ENCODE measurements at places on chromosomes 3 and 15. TPM values are rescaled to one million over a fixed set of nuclear protein-coding genes. Genes with fewer than 3 reads are reported as not detected.

- DNase-seq = no peak
These were observed 24.9 kb downstream of the GRK7 start for GRCh38 chr3:141788149-141788548.

- DNase-seq = no peak
These were observed 426.1 kb downstream of the IL5RA start for GRCh38 chr3:2684046-2684445.

GRCh38 chr3:69762768-69763229 lies 23.5 kb downstream of the MITF start:
- no peak for DNase-seq

Gene CHRM5
- total RNA-seq = not detected

DNA sequence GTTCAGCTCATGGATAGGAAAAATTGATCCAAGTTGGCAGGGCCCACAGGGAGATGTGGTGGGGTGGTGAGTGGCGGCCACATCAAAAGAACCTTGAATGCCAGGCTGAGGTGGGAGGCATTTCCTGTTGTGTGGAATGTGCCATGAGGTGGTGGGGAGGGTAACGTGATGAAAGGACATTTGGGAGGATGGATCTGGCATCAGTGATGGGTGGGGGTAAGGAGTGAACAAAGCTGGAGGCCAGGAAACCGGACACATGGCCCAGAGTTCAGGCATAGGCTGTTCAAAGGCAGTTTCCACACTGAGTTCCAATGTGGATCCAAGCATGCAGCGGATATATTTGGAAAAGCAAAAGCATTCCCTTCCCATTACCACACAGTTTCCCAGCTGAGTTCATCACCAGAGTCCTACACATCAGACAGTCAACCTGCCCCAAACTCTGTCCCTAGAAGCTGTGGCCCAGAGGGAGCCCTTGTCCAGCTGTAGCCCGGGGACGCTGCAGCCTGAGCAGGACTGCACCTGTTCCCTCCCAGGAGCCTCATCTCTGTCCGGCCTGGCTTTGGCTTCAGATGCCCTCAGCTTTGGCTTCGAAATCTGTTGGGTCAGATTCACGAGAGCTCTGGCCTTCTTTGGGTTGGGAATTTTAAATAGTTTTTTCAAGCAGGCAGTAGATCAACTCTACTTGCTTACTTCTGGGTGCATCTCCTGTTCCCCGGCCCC lies 37.8 kb upstream of the GOLGA6B start:
- DNase-seq = no peak

Gene CTXN2
- total RNA-seq = not detected

GRCh38 chr3:157066335-157067098 lies 93.4 kb downstream of the CCNL1 start:
- DNase-seq = peak; percentile 57

DNA sequence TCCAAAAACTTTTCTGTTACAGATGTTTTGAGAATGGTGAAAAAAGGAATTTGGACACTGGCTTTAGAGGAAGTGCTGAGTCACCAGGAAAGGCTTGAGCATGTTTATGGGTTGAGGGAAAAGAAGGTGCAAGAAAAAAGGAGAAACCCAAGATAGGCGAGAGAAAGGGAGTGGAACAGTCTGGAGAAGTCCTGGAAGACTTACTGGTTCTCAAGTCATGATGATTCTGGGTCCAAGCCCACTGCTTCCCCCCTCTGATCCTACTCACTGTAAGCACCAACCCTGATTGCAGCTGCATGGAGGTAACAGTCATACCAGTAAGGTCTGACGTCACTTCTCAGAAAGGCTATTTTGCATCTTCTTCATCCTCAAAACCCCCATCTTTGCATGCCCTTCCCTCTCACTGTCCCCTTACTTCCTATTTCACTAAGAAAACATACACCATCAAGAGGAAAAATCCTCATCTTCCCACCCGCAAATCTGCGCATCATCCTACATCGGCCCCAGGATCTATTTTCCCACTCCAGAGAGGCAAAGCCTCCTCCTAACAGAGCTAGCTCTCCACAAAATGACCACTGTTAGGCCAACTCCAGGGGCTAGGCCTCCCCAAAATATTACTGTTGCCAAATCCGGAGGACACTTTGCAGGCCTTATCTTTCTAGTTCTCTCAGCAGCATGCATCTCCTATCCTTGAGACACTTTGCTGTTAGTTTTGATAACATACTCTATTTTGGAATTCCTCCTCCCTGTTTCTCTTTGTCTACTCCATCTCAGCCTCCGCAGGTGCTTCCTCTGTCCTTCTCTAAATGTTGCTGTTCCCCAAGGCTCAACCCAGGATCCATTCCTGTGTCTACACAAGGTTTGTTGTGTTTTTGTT lies 3.2 kb upstream of the ATP13A3 start:
- DNase-seq = no peak

- no peak for DNase-seq
These were observed 193.0 kb upstream of the GOLIM4 start for GRCh38 chr3:168288511-168289401.

- DNase-seq = no peak
These were observed 110.7 kb upstream of the TMCO5A start for GRCh38 chr15:37823601-37824275.

- no peak for DNase-seq
These were observed 295.8 kb upstream of the LRRN1 start for GRCh38 chr3:3503411-3503810.

DNA sequence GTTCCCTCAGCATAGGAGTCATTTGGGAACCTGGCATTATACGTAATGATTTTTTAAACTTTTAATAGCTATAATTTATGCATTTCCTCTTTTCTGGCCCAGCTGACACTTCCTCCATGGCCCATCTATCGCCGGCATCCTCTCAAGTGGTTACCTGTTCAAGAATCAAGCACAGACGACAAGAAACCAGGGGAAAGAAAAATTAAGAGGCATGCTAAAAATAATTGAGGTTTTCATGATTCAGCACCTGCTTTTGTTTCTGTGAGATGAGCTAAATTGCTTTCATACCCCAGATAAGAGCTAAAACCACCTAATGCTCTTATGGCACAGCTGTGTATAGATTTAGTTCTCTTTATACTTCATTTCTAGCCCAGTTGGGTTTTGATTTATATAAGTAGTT lies 1.7 kb downstream of the SPCS1 start:
- no peak for DNase-seq

GRCh38 chr3:123158330-123158729 lies 43.4 kb upstream of the SEC22A start:
- DNase-seq = no peak

GRCh38 chr3:16101295-16102186 lies 72.9 kb upstream of the GALNT15 start:
- no peak for DNase-seq

GRCh38 chr3:3646934-3647333 lies 152.3 kb upstream of the LRRN1 start:
- DNase-seq = no peak

DNA sequence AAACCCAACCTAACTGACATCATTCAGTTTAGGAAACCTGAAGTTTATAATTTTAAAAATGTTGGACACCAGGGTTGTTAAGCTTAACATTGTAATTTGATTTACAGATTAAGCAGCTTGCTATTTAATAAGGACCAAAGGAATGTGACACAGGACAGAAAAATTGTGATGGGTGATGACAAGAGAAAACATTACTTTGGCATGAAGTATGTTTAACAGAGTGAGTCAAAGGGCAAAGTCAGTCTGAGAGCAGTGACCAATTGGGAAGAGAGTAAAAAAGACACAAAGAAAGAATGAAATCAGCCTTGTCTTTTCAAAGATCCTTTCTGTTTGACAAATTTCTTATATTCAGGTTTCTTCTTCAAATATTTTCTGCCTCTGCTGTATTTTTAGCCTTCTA lies 1301.6 kb downstream of the SI start:
- DNase-seq = no peak

All from spleen (tissue), 13 donors.